ENCODE measurements at places on chromosomes 2 and 18.

DNA sequence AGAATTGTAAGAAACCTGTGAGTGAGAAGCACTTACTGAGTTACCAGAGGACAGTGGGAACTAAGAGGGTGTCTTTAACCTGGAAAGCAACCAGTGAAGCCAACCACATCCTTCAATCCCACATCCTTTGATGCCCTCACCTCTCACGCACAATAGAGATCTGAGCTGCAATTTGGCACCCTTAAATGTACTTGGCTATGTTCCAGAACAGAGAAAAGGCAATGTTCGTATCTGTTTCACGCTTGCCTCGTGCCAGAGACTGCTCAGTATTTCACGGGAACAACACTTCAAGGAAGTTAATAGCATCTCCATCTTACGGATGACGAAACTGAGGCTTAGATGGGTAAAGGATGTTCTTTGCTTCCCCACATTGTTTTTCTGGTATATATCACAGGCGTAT, 167.4 kb downstream of the DPP10 start:
- DNase-seq: no peak

DNA sequence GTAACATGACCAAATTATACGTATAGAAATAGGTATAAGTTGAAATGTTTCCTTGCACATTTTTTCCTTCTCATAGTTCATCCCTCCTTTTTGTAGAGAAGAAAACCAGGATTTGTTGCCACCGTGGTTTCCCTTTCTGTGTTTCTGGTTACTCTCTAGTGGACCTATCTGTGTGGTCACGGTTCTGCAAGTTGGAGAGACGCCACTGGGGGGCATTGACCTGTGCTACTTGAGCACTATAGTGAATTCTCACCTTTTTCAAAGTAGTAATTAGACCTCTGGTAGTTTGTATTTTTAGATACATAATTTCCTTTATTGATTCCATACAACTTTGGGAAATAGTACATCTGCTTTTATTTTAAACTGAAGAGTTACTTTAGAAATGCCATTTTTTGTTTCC, 444.8 kb downstream of the PTPRM start:
- no peak for DNase-seq

- no peak for DNase-seq
Measured at GRCh38 chr2:116645155-116645554, 1169.3 kb upstream of the DDX18 start.

DNA sequence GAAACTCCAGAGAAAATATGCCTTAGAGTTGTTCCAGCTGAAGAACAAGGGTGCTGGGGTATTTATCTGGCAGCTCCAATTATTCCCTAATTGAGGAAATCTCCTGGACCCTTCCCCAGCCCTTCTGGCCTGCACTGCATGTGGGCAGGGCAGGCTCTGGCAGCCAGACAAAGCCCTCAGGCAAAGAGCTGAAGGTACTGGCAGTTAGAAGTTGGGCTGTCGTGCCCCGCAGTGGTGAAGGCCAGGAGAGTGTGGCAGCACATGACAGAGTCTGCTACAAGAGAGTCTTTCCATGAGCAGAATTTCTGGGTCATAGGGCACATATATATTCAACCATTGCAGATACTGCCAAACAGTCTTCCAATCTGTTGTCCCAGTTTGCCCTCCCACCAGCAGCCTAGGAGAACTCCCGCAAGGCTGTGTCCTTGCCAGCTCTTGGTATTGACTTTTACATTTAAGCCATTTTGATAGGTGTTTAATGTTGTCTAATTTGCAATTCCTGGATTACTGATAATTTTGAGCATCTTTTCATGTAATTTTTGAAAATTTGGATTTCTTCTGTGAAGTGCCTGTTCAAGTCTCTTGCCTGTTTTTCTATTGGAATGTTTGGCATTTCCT, 26.6 kb downstream of the ONECUT2 start:
- DNase-seq: no peak

DNA sequence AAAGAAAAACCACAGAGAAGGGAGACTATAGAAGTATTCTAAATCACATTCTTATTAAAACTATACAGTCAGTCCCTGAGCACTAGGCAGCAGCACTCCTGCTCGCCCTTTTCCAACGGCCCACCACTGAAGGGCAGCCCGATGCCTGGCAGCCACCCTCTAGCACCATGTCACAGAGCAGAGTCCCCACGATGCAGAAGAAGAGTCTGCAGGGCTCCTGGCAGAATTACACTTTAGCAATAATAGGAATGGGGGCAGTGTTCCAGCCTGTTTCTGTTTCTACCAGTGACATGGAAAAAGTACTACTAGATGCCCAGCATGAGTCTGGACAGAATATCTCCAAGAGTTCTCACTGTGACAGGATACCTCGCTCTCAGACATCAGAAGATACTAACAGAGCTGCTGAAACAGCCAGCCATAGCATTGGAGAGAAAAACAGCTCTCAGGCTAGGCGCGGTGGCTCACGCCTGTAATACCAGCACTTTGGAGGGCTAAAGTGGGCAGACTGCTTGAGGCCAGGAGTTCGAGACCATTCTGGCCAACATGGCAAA, 87.6 kb downstream of the C2orf74 start:
- DNase-seq: no peak

GRCh38 chr2:165044505-165045303, 89.4 kb upstream of the SLC38A11 start:
- DNase-seq: no peak

DNA sequence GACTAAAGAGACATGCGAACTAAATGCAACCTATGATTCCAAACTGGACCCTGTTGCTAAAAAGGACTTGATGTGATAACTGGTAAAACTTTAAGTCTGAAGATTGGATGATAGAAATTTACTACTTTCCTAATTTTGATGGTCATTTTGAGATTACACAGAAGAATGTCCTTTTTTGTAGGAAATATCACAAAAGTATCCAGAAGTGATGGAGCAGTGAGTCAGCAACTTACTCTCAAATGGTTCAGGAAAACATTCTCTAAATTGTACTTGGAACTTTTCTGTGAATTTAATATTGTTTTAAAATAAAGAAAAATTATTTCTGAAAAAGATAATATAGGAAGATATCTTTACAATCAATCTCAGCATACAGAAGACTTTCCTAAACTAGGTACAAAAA, 19.9 kb downstream of the MBOAT2 start:
- DNase-seq: no peak

DNA sequence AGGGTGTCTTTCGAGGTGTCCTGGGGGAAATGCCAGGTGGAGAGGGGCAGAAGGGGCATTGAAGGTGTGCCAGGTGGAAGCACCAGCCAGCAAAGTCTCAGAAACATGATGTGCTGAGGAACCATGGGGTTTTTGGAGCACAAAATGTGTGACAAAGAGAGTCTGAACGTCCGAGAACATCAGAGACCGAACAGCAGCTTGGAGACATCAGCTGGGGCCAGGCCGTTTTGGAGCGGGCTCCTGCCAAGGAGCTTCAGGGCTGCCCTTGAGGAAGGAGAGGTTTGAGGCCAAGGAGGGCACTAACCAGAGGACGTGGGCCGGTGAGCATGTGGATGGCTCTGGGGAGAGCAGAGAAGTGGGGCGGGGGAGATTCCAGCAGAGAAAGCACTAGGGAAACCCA, 5.3 kb upstream of the MBP start:
- no peak for DNase-seq

GRCh38 chr2:25567406-25567805, 106.0 kb downstream of the DTNB start:
- peak; percentile 52 for DNase-seq

DNA sequence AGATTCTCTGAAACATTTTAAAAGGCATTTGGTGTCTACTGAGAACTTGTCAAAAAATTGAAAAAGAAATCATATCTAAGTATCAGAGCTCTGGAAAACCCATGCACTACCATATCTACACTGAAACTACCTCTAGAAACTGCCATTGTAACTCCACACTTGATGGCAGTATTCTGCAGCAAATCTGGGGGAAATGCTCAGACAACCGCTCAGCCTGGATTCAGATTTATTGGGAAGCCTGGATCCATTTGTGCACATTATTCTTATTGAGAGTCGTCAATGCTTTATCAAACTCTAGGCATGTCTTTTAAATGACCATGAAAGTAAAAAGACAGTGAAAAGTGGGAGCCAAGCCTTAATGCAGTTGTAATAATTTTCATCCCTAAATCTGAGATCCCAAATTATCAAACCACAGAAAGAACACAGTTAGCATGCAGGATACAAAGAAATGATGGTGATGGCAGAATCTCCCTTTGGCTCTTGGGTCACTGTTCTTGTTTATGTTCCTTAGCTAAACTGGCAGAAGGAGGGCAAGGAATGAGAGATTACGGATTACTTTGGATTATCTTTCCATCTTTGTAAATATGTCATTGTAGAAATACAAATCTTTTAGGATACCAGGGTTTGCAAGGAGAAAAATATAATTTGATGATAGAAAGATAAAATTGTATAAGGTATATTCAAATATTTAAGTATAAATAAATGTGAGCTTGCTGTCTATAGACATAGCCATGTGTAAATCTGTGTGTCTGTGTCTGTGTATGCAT, 512.1 kb upstream of the SYT4 start:
- DNase-seq: no peak

- DNase-seq: no peak
Measured at GRCh38 chr18:24814521-24814920, 354.1 kb downstream of the HRH4 start.

DNA sequence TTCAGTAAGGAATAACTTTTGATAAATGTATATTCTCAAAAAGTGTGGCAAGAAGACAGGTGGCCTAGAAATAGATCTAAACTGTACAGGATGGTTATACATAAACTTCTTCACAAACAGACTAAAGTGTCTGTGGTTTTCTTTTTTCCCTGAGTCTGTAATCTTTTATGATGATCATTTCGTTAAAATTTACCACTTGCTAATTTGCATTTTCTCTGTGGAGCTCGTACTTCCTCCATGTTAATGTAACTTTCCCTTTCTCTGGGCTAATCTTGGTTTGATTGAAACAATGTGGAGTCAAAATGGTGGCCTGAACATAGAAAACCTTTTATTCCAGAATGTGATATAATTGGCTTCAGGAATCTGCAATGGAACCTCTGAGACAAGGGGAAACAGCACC, 166.2 kb downstream of the FTCDNL1 start:
- no peak for DNase-seq

DNA sequence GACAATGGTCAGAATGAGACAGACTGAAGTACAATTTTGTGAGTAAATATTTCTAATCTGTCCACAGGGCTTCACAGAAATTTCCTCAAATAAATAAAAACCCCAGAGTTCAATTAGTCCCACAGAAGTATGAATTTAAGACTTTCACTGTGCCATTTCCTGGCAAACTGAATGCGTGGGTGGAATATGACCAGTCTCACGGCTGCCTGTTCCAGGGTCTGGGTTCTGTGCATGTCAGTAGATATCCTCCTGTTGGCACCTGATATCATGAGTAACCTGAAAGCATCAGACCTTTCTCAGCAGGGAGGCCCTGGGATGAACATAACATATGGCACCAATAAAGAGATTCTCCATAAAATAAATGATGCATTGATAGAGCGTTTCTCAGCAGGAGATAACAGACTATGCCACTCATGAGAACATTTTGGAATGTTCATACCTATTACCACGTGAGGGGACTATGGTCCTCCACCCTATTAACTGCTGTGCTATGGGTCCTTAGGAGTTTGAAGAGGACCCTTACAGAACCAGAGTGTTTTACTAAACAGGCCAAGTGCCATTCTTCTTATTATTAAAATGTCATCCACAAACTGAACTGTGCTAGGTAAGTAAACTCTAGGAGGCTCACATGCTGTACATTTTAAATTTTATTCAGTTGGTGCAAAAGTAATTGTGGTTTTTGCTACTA, 10.6 kb upstream of the MALL start:
- DNase-seq: no peak

DNA sequence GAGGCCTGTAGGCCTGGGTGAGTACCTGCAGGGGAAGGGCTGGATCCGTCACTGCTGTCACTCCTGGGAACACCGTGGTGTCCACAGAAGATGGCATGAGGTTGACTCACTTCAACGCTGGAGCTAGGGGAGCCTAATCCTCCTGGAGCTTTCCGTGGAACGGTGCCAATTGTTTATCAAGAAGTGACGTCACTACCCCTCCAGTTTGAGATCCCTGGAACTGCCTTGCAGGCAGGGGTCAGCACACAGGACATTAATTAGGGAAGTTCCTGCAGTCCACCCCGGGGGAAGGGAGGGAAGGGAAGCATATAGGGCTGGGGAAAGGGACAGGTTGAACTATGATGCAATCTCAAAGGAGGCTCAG, 408.6 kb downstream of the GALR1 start:
- no peak for DNase-seq

GRCh38 chr2:62369541-62370202, 136.3 kb downstream of the TMEM17 start:
- DNase-seq: no peak

GRCh38 chr2:240556553-240557100, 1.2 kb downstream of the ANKMY1 start:
- peak; percentile 80 for DNase-seq

DNA sequence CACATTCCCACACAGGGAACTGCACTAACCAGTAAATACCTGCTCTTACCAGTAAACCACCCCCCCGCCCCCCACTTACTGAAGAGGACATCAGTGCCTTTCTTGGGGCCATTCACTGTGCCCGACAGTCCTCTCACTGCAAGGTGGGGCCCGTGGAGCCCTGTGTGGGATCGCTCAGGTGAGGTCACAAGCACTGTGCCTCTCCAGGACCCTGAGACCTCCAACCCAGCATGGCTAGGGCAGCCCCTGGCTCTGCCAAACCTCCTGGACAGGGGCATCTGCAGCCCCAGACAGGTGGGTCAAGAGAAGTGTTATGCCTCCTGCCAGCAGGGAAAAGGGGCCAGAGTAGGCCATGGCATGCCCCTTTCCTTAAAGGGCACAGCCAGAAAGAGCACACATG, 6.7 kb upstream of the NEURL3 start:
- DNase-seq: no peak

GRCh38 chr18:6878556-6879297, 149.2 kb downstream of the ARHGAP28 start:
- no peak for DNase-seq

GRCh38 chr2:40357667-40358066, 94.2 kb downstream of the SLC8A1 start:
- DNase-seq: no peak

- no peak for DNase-seq
Measured at GRCh38 chr2:52113338-52113737, 1081.4 kb upstream of the NRXN1 start.

DNA sequence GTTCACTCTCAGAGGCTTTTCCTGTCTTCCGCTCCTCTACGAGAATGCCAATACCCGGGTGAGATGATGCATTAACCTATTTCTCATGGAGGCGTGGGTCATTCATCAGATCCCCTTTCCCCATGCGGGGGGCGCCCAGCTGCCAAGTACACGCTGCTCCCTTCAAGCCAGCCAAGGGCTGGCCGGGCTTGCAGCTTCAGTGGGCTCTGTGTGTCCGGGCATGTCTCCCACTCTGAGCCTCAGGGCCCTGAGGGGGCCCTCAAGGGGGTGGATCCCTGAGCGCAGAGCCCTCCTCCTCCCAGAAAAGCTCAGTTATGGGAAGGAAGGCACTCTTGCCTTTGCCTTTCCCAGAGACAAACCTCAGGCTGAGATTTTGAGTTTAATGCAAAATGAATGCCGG, 431.8 kb upstream of the MYT1L start:
- no peak for DNase-seq
